Tibial nerve (tissue), 4 donors: ENCODE measurements at places on chromosomes 11 and 22.
A peak's percentile ranks its signal among the peaks of the same experiment; 100 is the strongest.

- no peak for DNase-seq
These were observed 1.2 kb downstream of the NUP160 start for GRCh38 chr11:47846998-47847397.

GRCh38 chr11:15710580-15711275 is 596.0 kb downstream of the INSC start:
- no peak for DNase-seq

GRCh38 chr11:42237701-42238235 is 778.3 kb upstream of the LRRC4C start:
- no peak for DNase-seq

DNA sequence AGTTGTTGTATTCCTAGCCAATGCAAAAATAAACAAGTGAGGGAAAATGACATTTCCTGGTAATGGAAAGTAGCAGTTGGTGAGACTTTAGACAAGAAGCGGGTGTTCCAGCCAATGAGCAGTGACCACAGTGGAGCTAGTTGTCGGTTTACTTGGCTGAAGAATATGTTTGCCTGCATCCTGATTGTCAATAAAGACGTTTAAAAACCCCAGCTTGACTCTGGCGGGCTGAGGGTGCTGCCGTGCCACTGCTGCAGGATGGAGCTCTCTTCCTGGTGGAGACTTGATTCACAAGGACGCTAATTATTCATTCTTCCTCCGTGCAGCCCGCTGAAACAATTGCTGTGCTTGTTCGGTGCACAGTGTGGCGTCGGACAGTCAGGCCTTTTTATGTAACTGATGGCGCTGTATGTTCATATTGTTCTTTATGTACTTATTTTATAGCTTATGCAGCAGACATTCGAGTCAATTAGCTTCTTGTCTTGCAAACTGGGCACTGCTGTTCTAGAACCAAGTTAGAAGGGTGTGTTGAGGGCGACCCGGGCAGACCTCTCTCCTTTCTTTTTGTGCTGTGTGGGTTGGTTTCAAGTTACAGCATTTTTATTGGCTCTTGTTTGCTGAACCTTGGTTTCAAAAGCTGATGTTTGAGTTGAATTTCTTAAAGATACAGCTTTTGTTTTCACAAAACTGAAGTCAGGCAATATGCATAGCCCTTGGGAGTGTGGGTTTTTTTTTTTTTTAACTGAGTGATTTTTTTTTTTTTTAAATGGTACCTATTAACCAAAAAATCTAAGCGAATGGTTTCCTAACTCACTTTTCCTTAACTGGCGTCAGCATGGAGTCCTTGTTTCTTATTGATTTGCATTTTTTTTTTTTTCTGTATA is 153.9 kb downstream of the TEAD1 start:
- DNase-seq, result peak; percentile 33

DNA sequence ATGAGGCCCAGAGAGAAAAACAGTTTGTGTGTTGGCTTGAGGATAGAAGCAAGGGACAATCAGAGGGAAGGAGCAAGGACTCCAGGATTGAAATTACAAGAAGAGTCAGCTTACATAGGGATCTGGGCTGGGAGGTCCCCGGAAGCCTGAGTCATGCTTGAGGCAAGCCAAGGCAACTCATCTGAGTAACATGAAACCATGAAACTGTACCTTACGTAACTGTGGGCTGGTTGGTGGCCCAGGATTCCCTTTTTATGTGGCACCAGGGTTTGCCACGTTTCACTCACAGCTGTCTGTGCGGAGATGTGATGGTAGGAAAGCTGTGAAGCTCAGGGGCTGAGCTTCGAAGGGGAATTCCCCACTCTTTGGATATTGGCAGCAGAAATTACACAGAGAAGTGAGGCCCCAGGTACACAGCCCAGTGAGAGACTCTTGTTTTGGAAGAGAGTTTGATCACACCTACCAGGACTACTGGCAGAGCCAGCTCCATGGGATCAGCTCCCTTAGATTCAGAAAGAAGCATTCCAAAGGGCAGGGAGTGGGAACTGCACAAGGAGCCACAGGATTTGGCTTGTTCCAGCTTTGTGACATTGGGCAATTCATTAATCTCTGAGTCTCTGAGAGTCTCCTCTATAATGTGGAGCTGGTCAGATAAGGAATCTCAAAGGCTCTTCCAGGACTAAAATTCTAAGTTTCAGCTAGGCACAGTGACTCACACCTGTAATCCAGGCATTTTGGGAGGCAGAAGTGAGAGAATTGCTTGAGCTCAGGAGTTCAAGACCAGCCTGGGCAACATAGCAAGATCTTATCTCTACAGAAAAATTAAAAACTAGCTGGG is 7.8 kb downstream of the SLC5A1 start:
- DNase-seq, result peak; percentile 22

GRCh38 chr22:39017596-39018365 is 3.1 kb upstream of the APOBEC3D start:
- DNase-seq, result no peak
